Body of pancreas (tissue), 4 donors: ENCODE measurements at places on chromosomes 4 and X. TPM values are rescaled to one million over a fixed set of nuclear protein-coding genes. Genes with fewer than 3 reads are reported as not detected.
A peak's percentile ranks its signal among the peaks of the same experiment; 100 is the strongest.

DNA sequence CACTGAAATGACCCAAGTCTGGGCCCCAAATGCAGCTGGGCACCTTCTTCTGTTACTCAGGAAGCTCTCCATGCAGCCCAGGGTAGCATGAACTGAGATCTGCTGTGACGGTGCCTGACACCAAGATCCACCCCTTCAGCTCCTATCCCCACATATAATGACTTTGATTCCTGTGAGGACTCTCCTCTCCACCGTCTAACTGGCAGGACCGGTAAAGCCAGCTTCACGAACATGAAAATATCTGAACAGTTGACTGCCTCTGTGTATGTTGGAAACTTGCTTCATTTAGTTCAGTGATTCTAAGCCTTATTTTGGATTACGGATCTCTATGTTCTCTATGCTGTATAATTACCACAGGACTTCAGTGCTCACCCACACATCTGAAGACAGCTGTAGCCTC lies 115.5 kb upstream of the TMEM150C start:
- H3K27ac ChIP-seq: no peak overlapping the region
- no peak overlapping the region for H3K4me3 ChIP-seq
- DNase-seq: no peak
- no peaks in the 10 kb centered on the region for H3K4me1 ChIP-seq
- H3K27me3 ChIP-seq: no peaks in the 10 kb centered on the region

DNA sequence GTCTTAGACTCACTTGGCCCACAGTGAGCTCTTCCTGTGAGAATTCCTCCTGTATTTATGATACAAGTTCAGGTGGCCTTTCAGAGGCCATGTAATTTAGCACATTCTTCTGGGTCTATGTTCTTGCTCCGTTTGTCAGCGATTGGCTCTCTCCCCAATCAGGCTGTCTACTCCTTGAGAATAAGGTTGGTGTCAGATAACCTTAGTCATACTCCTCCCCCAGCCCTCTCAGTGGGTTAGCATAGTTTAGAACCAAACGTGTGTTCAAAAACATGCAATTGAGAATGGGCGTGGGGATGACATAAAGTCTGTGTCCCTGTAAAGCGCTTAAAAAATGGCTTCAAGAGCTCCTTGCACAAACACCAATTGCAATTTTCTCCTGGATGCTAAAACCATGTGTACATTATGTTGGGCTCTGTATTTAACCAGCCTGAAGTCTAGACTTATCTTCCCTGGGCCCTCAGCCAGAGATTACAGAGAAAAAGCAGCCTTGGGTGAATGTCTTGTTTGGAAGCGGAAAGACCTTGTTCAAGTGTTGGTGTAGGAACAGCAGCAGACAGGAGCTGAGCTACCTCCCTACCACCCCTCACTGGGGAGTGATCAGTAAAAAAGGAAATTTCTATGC lies 9.9 kb upstream of the CT47C1 start:
- no peak overlapping the region for H3K27ac ChIP-seq
- H3K4me3 ChIP-seq: no peak overlapping the region
- H3K27me3 ChIP-seq: no peaks in the 10 kb centered on the region
- no peaks in the 10 kb centered on the region for H3K36me3 ChIP-seq

DNA sequence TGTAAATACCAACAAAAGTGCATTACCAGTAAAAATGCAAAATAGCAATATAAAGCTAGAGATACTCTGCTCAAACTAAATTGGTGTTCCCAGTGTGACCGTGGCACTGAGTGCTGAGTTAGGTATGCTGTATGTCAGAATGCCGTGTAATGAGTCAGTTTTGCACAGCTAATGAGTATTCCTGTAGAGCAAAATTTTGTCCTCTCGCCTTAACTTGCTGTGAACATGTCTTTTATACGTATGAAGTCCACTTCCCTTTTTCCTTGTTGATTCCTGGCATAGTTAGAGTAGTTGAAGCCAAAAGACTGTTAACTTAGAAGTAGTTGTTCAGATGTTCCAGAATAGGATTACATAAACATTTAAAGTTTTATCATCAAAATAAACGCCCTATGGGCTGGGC lies 11.5 kb downstream of the DCLK2 start:
- no peak overlapping the region for H3K4me3 ChIP-seq
- H3K27me3 ChIP-seq: no peaks in the 10 kb centered on the region
- no peak overlapping the region for H3K27ac ChIP-seq

DNA sequence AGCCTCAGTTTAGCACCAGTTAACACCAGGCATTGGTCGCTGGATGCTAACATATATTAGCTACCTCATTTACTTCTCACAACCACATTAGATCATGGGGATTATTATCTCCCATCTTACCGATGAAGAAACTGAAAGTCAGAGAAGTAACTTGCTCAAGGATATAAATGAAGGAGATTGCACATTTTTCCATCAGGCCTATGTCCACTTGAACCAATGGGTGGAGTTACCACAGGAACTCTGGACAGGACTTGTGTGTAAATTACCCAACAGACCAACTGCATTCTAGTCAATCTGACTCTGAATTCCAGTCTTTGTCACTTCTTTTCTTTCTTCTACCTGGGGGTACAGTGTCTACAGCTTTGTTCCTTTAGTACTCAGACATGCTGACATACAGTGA lies 1.8 kb downstream of the LNX1 start:
- DNase-seq: no peak
- no peaks in the 10 kb centered on the region for H3K27me3 ChIP-seq
- H3K36me3 ChIP-seq: no peaks in the 10 kb centered on the region
- H3K27ac ChIP-seq: peak overlapping the region; percentile 96
- peaks cover 69% of the 10 kb centered on the region for H3K4me1 ChIP-seq
- no peak overlapping the region for H3K4me3 ChIP-seq

DNA sequence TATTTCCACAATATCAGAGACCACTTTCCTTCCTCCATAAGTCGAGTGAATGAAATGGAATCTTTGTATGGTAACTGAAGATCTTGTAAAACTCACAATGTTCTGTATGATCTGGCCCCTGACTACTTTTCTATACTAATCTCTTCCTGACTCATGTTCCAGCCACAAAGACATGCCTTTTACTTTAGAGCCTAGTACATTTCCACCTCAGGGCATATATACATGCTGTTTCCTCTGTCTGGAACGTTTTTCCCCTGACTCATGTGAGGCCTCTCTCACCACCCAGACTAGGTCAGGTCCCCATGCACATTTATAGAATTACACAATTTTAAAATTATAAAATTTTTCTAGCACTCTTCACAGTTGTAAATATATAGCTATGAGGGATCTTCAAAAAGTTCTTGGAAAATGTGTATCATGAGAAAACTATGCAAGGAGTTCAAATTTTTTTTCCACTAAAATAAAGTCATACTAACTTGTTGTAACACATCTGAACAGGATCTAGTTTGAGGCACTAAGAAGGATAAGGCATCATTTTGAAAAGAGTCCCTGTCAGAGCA lies 208.8 kb downstream of the SH2D1A start:
- H3K27me3 ChIP-seq: no peaks in the 10 kb centered on the region
- H3K27ac ChIP-seq: no peak overlapping the region
- no peak for DNase-seq

- H3K4me3 ChIP-seq: no peak overlapping the region
- H3K4me1 ChIP-seq: no peaks in the 10 kb centered on the region
- no peak overlapping the region for H3K27ac ChIP-seq
- no peaks in the 10 kb centered on the region for H3K27me3 ChIP-seq
- DNase-seq: no peak
- H3K36me3 ChIP-seq: no peaks in the 10 kb centered on the region
Measured at GRCh38 chr4:47499700-47500099, 14.6 kb downstream of the ATP10D start.

DNA sequence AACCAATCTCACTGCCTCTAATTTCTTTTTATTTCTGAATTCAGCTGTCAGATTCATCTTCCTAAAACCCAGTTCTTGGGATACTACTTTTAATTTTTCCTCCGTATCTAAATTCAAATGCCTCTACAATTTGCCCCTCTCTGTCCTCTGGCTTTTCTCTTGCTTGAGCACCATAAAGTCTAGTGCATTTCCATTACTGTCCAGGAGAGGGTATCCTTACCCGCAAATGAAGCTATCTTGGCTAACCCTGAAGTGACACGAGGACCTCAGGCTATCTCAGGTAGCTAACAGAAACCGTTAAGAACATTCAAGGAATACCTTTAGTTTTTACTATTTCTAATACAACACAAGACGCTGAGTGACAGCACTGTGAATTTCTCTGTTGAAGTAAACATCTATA lies 49.4 kb upstream of the PRR32 start:
- no peak overlapping the region for H3K4me3 ChIP-seq
- H3K27me3 ChIP-seq: no peaks in the 10 kb centered on the region
- no peak overlapping the region for H3K27ac ChIP-seq
- H3K4me1 ChIP-seq: no peaks in the 10 kb centered on the region

DNA sequence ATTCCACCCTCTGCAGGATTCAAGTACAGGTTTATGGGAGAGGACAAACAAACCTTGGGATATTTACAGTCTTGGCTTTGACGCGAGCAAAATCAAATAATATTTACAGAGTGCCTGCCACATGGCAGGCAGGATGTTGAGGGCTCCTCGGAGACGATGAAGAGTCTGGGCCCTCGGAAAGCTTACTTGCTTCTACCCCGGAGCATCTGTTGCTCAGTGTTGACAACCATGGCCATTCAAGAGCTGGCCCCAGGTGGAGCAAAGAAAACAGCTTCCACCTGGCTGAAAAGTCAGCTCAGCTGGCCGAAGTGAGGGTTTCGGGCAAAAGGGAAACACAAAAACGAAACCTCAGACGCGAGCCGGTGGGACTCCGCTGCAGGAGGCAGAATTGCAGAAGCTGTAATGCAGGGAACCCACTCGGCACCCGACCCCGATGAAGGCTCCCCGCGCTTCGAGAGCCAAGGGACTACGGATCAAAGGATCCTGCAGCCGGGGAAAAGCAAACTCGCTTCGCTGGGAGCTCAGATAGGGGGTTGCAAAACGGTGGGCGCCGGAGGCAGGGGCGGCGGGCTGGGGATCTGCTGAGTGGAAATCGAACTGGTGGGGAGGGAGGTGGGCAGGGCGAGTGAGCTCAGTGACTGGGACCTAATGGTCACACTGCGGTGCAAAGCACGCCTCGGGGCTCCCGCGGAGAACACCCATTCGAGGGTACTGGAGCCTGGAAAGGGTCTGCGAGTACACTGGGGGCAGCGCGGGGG lies 805 bp downstream of the ATP8A1 start:
- peak; percentile 39 for DNase-seq
- H3K27me3 ChIP-seq: no peaks in the 10 kb centered on the region

DNA sequence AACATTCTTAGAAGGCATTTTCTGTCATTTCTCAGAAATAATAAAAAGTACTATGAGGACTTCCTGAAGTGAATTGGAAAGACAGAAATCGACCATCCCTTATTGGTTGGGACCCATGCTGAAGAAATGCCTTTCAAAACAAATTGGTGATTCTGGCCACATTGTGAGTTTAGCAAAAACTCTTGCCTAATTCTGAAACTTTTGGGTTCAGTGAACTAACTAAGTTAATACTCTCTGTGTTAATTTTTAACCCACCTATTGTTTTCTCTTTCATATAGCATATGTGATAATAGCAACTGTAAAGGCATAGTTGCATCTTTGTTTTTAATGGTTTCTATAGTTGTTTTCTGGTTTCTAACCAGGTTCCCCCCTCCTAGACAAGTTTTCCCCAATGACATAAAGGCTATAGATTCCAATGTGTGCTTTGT lies 129.3 kb upstream of the FAT1 start:
- H3K36me3 ChIP-seq: no peaks in the 10 kb centered on the region
- no peak for DNase-seq
- no peak overlapping the region for H3K4me3 ChIP-seq
- H3K4me1 ChIP-seq: no peaks in the 10 kb centered on the region

DNA sequence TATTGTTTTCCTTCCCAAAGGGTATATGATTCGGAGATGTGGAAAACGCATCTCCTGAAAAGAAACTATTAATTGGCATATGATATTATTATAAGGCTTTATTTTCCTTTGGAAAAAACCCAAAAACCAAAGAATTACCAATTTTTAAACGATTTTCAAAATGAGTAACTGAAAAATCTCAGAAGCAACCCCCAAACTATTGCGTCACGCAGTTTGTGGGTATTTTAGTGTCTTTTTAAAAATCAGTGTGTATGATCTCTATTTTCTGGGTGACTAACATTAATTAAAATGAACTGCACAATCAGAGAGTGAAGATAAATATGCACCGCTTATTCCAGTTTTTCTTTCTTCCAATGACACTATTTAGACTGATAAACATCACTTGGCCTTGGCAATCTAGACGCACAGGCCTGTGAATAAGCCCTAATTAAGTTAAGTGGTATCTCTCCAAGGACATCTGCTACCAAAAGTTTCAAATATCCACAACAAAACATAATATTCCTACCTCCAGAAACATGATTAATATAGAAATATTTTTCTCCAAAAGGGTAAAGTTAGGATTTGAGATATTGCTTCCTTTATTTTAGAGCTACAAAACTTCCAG lies 511.5 kb upstream of the FAM241A start:
- H3K27ac ChIP-seq: no peak overlapping the region
- DNase-seq: no peak
- H3K36me3 ChIP-seq: no peaks in the 10 kb centered on the region
- H3K4me1 ChIP-seq: no peaks in the 10 kb centered on the region
- no peaks in the 10 kb centered on the region for H3K27me3 ChIP-seq

GRCh38 chr4:118969359-118969758 lies 80.7 kb downstream of the SYNPO2 start:
- no peaks in the 10 kb centered on the region for H3K27me3 ChIP-seq
- H3K27ac ChIP-seq: no peak overlapping the region
- peaks cover 8% of the 10 kb centered on the region for H3K4me1 ChIP-seq
- DNase-seq: peak; percentile 54

Gene TRAM1L1
- 4.9 TPM for total RNA-seq

Gene GPRIN3
- 9.3 TPM for total RNA-seq

Gene RAB9B
- 0.66 TPM for total RNA-seq

Gene CSN1S1
- 2.3 TPM for total RNA-seq

Gene POLN
- 4.9 TPM for total RNA-seq

Gene BST1
- total RNA-seq: 0.99 TPM

Gene BMX
- not detected for total RNA-seq

Gene MBTPS2
- 6.7 TPM for total RNA-seq
